ENCODE measurements at places on chromosomes 2 and 18. TPM values are rescaled to one million over a fixed set of nuclear protein-coding genes. Genes with fewer than 3 reads are reported as not detected.

DNA sequence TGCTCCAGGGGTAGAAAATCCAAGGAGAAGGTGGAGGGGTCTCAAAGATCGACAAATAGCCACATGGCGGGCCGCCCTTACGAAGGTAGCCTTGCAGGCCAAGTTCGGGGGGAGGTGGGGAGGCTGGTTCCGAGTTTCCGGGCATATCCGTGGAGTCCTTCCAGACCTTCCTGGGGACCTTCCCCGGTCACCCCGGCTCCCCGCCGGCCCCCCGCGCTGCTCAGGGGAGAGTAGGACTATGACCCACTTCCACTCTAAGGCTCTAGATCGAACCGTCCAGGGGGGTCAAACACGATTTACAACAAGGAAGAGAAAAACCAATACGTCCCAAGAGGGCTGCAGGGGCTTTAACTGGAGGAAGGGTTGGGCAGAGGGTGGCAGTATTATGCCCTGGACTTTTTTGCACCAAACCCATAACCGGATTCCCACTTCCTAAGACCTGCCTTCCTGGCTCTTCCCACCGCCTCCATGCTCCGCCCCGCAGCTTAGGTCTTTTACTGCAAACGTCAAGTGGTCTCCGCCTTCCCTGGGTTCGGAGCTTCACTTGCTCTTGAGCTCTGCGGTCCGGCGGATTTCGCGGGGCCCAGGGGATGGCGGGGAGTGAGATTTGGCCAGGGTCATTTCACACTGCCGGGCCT, 779 bp upstream of the LYPD6 start:
- no peak for DNase-seq

DNA sequence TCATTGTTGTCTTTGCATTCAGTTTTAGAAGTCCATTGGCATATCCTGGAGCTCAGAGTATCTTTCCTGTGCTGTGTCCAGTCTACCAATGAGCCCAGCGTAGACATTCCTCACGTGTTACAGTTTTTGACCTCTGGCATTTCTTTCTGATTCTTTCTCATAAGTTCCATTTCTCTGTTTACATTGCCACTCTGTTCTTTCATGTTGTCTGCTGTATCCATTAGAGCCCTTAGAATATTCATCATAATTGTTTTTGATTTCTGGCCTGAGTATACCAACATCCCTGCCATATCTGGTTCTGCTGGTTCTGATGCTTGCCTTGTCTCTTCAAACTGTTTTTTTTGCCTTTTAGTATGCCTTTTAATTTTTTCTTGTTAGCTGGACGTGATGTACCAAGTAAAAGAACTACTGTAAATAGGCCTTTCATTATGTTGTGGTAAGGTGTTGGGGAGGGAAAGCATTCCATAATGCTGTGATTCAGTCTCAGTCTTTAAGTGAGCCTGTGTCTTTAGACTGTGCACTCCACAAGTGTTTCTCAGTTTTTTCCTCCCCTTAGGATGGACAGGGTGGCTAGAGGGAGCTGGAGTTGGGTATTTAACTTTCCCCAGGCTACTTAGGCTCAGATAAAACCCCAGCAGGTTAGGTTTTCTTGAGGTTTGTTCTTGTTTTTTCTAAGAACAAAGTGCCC, 35.6 kb downstream of the CEP192 start:
- DNase-seq, result no peak

The ADAM23 gene
- polyA plus RNA-seq, result 7.1 TPM

The ITGA6 gene
- polyA plus RNA-seq, result 5.1 TPM

- DNase-seq, result no peak
Observed at GRCh38 chr2:26099933-26100332, 66.0 kb downstream of the RAB10 start.

Data from adrenal gland (tissue), 19 donors.